ENCODE measurements at places on chromosomes 7 and 10. TPM values are rescaled to one million over a fixed set of nuclear protein-coding genes. Genes with fewer than 3 reads are reported as not detected.

The CYP26C1 gene
- not detected for total RNA-seq

- no peak for DNase-seq
These were observed 906.7 kb upstream of the AUTS2 start for GRCh38 chr7:68691261-68692216.

DNA sequence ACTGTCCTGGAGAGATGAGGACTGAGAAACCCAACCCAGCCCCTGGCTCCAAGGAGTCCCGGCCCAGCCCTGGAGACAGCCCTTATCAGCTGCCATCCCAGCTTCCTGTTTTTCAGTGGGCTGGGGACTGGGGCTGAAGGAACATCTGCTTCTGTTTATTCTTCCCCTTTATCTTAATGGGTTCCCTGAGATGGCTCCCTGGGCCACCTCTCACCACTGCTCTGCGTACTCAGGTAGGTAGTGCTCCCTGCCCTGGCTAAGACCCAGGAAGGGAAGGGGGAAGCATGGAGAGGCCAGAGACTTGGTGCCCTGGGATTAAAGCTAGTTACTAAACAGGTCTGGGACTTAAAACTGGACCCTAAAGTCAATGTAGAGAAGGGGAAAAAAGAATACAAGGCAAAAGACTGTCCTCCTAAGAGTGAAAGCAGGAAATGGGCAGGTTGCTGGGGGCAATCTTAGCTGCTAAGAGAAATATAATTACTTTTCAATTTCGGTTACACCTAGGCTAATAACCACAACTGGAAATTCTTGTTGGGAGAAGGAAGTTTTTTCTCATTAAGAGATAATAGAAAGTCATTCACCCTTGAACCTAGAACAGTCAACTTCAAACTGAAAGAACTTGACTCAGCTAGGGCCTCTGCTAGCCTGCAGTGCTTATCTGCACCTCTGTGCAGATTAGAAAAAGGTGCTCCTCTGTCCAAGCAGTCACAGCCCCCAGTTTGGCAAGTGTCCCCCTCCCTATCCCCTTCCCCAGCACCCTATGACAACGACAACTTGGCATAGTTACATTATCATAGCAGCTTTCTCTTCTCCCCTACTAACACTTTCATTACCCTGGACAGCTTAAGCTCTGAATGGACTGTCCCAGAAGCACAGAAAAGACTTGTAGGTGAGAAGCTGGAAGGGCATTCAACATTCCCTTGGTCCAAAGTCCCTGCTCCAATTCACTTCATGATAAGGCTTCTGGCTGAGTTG lies 65.6 kb upstream of the KDM7A start:
- peak; percentile 74 for DNase-seq

DNA sequence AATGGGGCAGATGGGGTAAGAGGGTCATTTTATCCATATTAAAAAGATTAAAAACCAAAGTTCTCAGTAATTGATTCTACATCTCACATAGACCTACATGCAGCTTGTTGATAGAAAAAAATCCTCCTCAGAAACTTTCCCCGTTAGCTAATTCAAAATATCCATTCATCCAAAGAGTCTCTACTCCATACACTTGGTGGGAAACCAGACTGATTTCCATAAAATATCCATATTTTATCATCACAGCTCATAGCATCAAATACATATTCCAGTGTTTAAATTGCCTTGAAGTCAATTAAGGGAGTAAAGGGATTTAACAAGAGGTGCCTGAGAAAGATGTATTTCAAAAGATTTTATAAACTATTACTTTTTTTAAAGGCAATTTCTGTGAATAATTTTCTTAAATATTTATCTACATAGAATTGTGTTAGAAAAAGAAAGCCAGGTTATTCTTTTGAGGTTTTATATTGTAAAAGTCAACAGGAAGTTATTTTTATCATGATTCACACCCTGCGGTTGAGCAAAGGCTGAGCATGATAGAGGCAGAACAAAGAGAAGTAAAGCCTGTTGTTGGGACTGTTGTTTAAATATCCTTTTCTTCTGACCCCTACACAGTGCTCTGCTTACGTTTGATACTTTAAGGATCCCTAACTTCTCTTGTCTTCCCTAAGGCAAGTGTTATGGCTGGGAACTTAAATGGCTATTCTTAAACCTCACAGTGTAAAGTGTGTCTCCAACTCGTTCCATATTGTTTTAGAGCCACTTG lies 266.7 kb downstream of the PRKG1 start:
- peak; percentile 33 for DNase-seq

GRCh38 chr10:63763744-63764143 lies 242.5 kb downstream of the REEP3 start:
- DNase-seq, result no peak

The TAS2R4 gene
- total RNA-seq, result 3.7 TPM

DNA sequence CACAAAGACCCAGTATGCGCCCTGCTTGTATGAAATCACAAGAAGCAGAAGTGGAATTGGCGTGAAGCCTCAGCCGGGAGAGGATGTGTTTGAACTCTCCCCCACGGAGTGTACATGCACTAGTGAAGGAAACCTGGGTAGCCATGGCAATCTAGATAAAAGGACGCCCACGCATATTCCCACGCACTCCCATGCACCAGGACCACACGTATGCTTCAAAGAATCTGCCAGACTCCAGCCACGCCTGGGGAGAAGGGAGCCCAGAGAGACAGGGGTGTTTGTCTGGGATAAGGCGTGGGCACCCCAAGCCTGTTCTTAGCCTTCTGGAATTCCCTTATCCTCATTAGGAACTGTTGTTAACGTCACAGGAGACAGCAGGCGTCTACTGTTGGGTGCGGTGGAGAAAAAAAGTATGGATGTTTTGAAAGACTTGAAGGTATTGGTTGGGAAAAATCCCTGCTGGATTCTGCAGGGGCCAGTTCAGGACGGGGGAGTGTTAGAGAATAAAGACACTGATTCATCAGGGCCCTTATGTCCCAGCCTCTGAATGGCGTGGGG lies 28.9 kb upstream of the ECHDC3 start:
- no peak for DNase-seq

The ASB10 gene
- total RNA-seq, result not detected

- DNase-seq, result no peak
These were observed 926.4 kb downstream of the LRMDA start for GRCh38 chr10:76357726-76358415.

DNA sequence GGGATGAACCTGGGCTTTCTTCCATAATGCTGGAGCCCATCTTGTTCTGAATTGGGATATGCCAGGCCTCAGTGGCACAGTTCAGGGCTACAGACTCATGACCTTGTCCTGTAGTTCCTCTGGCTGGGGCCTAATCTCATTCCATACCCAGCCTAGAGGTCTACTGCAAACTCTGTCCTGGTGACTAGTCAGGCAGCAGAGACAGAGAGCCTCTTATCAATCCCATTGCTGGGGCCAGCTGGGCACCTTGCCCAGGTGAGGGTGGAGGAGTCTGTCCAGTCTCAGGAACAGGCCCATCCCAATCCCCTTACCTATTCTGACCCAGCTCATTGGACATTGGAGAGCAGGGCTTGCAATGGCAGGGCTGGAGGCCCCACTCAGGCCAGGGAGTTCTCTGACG lies 28.0 kb upstream of the COMTD1 start:
- DNase-seq, result peak; percentile 68

DNA sequence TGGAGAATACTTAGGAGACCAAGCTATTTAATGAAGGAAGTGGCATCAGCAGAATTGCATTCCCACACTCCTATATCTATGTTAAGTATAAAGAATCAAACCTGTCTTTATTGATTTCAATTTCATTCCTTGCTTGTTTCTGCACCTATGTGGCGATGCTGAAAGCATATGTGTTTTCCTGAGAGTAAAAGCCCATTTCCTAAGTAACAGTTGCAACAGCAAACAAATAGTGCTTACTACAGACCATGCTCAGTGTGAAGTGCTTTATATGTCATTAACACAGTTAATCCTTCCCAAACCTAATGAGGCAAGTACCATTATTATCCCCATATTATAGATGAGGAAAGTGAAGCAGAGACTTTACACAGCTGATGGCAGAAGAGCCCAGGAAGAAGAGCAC lies 552.1 kb downstream of the PARD3 start:
- DNase-seq, result peak; percentile 28

GRCh38 chr10:62779487-62780248 lies 24.9 kb upstream of the ADO start:
- peak; percentile 57 for DNase-seq

- no peak for DNase-seq
These were observed 1.4 kb downstream of the APBB1IP start for GRCh38 chr10:26439406-26440087.

- no peak for DNase-seq
These were observed 325.2 kb downstream of the BICC1 start for GRCh38 chr10:58837826-58838225.

The GHRHR gene
- not detected for total RNA-seq

GRCh38 chr10:122050311-122050710 lies 61.3 kb downstream of the TACC2 start:
- peak; percentile 67 for DNase-seq

- no peak for DNase-seq
These were observed 48.0 kb downstream of the SEMA3C start for GRCh38 chr7:80870813-80871212.

DNA sequence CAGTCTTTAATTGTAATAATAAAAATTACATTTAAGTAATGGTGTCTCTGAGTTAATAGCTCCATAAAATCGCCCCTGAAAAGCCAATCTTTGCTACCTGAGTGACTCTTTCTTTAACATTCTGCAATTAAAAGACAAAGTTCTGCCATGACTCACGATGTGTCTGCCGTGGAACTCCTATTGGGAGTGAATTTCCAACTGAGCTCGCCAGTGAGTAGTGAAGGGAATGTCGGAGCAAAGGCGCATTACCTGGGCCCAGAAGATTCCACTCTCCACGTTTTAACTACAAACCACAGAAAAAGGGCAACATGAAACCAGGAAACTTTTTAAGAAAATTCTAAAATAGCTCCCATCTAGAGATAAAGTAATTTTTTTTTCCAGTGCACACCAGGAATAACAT lies 36.9 kb upstream of the RNF32 start:
- DNase-seq, result no peak

- DNase-seq, result no peak
These were observed 101.4 kb downstream of the PODXL start for GRCh38 chr7:131455001-131455400.

- DNase-seq, result no peak
These were observed 14.5 kb downstream of the GPR146 start for GRCh38 chr7:1058821-1059199.

- DNase-seq, result peak; percentile 51
These were observed 71.2 kb upstream of the FAM20C start for GRCh38 chr7:121002-121785.

DNA sequence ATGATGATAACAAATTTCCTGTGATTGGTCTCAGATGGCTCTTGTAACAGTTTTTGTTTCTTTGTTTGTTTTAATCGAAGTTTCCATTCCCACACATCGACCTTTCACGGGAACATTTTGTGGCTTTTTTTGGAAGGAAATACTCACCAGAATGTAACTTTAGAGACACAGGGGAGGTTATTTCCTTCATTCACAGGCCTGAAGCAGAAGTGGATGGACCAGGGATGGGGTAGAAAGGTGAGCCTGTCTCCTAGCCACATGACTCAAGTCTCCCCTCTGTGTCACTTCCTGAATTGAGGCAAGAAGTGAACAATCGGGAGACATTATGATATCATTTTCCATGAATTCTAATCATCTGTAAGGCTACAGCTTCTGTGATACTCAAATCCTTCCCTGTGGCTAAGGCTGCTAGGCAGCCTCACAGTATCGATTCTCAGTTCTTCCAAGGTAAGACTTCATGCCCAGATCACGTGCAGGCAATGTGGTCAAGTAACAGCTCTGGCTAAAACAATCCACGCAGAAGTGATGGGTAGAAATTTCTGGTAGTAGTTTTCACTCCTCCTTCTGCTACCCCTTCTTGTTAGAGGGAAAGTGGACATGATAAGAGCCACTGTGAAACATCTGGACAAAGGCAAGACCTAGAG lies 203.9 kb upstream of the NEBL start:
- DNase-seq, result no peak

The SDK1 gene
- 7.4 TPM for total RNA-seq

- no peak for DNase-seq
These were observed 4.9 kb upstream of the IRF5 start for GRCh38 chr7:128932862-128933179.

Measured in stomach (tissue), 19 donors.